ENCODE measurements at places on chromosomes 16 and 17. TPM values are rescaled to one million over a fixed set of nuclear protein-coding genes. Genes with fewer than 3 reads are reported as not detected.

Gene SRSF2
- total RNA-seq, result 301 TPM

Gene CDK5R1
- 7.7 TPM for total RNA-seq

Gene SLC16A13
- total RNA-seq, result 2.2 TPM

Gene KLHL11
- total RNA-seq, result 17.6 TPM

Gene MT4
- total RNA-seq, result not detected

Gene RPGRIP1L
- total RNA-seq, result 6.0 TPM

Gene PIK3R6
- total RNA-seq, result 0.07 TPM

Gene SCIMP
- total RNA-seq, result not detected

Gene NACA2
- not detected for total RNA-seq

Gene COIL
- 15.2 TPM for total RNA-seq

Gene NKD1
- total RNA-seq, result 0.19 TPM

Gene PIK3R5
- total RNA-seq, result 0.56 TPM

Gene TBX21
- not detected for total RNA-seq

Gene PIMREG
- 22.2 TPM for total RNA-seq
